ENCODE measurements at places on chromosomes 11 and 22.

DNA sequence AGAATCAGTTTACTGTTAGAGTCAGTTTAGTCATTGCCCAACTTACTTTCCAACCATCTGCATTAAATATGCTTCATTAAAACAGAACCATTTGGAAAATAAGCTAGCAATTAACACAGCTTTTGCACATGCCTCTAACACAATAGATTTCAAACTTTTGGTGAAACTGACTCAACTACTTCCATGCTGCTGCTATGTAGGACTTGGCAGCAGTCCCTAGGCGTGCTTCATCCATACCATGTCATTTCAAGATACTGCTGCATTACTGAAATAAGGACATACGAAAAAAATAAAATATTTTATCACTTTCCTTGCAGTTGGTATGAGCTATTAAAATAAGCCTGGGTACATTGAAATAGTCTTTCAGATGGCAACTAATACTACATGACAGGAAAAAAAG is 65.5 kb upstream of the SOX6 start:
- DNase-seq = no peak

DNA sequence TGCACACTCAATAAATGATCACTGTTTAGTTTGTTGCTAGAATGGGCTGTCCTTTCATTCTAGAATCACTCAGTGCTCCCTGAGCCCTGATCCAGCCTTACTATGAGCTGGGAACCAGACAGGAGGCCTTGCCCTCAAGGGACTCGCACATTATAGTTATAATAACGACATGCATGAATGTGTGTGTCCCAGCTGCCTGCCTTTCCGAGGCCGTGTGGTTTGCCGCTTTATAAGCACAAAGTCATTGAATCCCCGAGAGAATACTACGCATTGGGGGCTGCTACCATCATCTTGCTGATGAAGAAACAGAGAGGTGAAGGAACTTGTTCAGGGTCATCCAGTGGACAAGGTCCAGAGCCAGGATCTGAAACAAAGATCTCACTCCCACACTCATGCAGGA is 75.7 kb downstream of the NFAM1 start:
- DNase-seq = no peak

- DNase-seq = no peak
Measured at GRCh38 chr22:36432592-36433317, 45.0 kb upstream of the MYH9 start.

- no peak for DNase-seq
Measured at GRCh38 chr11:109859045-109859724, 234.0 kb upstream of the ZC3H12C start.

- no peak for DNase-seq
Measured at GRCh38 chr22:48318575-48319320, 1508.9 kb downstream of the BRD1 start.

Data from T-helper 2 cell (primary cell).